ENCODE measurements at places on chromosomes 4 and X. TPM values are rescaled to one million over a fixed set of nuclear protein-coding genes. Genes with fewer than 3 reads are reported as not detected.

DNA sequence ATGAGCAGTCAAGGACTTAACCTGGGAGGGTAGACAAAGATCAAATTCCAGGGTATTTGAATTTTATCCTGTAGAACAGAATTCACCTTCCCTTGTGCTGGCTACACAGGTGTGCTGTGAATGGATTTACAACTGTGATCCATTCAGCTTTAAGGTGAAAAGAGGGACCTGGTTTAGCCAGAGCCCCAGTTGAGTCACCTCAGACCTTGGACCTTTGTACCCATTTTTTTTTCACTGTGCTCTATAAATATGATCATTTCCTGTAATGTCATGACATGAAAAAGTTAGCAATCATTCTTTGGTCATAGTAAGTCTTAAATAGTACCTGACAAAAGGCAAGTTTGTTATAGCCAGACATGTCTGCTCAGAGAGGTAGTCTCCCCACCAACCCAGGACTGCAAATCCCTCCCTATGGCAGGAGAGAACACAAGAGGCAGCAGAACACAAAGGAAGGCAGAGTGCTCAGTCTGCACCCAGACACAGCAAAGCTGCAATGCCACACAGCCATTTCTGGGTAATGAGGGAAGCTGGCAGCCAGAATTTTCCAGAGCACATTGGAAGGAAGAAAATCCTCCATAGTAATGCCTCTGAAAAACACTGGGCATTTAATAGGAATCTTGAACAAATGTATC is 77.9 kb downstream of the CXXC4 start:
- no peaks in the 10 kb centered on the region for H3K27me3 ChIP-seq
- DNase-seq: peak; percentile 89
- no peaks in the 10 kb centered on the region for H3K4me1 ChIP-seq
- H3K27ac ChIP-seq: peak overlapping the region; percentile 74
- no peak overlapping the region for H3K4me3 ChIP-seq

DNA sequence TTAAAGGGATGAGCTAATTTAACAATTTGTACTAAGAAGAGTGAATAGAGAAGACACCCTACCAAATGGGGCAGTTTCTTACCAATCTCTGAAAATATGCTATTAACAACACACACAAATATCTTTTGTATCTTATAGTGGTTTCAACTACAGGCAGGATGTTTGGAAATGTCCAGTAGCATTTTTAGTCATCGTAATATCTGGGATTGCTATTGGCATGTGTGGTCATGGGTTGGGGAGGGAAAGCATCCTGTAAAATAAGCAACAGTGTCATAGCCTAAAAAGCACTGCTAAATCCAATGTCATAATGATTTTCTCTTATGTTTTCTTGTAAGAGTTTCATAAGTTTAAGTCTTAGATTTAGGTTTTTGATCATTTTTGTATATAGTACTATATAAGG is 29.3 kb upstream of the ABCG2 start:
- no peaks in the 10 kb centered on the region for H3K27me3 ChIP-seq
- no peak for DNase-seq
- H3K4me3 ChIP-seq: no peak overlapping the region

ADGRG2 gene
- polyA plus RNA-seq: under 0.01 TPM

HELT gene
- not detected for polyA plus RNA-seq

Measured in small intestine (tissue), 16 donors.